ENCODE measurements at places on chromosomes 12 and 14.

GRCh38 chr12:121590476-121591143 lies 9.8 kb upstream of the KDM2B start:
- DNase-seq, result no peak

DNA sequence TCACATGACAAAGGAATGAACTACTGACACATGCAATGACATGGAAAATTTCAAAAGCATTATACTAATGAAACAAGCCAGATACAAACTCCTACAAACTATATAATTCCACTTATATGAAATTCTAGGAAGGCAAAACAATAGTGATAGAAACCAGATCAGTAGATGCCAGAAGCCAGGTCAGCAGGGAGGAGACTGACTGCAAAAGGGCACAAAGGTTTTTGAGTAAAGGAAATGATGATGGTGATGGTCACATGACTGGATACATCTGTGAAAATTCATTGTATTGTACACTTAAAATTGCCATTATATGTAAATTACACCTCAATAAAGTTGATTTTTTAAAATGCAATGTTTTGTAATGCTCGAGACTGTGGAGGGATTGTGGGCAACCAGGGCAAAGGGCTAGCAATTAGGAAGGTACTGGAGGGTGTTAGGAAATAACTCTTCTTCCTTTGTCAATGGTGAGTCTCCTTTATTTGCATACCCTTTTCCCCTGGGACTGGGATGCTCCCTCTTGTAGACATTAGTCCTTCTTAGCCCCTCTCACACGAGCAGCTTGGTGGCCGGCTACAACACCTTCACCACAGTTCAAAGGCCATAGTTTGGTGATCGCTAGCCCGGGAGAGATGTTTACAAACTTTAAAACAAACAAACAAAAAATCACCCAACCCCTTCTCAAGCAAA lies 6.7 kb upstream of the PRPF40B start:
- no peak for DNase-seq

DNA sequence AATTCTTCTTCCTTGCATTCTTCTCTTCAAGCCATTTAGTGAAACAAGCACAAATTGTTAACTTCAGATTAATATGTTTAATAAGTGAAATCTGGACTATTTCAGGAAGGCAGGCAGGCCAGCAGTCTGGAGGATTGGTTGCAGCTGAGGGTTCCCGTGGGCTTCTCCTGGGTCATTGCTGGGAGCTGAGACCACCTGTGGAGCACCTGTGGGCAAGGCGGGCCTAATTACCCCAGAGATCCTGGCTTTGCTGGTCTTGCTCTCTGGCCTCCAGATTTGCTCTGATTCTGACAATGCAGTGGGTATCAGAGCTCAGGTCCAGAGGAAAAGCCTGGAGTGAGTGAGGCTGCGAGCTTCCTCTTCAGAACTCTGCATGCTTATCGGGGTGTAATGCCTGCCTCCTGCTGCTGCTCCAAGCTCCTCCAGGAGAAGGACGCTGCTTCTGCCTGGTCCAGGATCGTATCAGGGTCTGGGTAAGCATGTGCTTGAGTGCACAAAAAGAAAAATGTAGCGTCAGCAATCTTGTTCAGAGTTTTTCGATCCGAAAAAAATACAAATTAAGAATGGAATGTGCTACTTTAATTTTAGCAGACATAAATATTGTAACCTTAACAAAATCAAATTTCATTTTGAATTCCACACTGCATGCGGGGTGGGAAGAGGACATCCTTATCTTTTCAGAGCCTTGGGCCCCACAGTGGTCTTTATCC lies 93.8 kb downstream of the TMEM30B start:
- DNase-seq, result no peak

DNA sequence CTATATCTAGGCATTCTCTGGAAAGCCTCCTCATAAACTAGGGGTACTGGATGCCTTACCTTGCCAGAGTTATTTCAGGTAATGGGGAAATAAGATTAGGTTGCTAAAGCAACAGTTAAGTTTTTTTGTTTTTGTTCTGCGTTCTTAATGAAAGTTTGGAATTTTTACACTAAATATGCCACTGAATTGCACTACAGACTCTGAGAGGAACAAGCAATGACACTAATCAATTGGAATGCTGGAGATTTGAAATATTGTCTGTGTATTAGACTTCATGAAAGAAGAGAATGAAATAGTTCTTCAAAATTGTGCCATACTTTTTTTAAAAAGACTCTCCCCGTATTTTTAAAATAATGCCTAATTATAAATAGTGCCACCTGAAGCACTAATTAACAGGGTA lies 287.8 kb downstream of the NAV3 start:
- no peak for DNase-seq

- no peak for DNase-seq
Measured at GRCh38 chr12:105977236-105977635, 161.5 kb downstream of the NUAK1 start.

GRCh38 chr14:49160983-49161382 lies 425.2 kb downstream of the RPS29 start:
- DNase-seq, result no peak

- DNase-seq, result peak; percentile 26
Measured at GRCh38 chr14:28242895-28243294, 523.7 kb upstream of the FOXG1 start.

- DNase-seq, result no peak
Measured at GRCh38 chr12:59193476-59194050, 273.3 kb upstream of the LRIG3 start.

- DNase-seq, result no peak
Measured at GRCh38 chr14:100193417-100194357, 34.2 kb upstream of the DEGS2 start.

GRCh38 chr12:132491138-132491663 lies 1.2 kb downstream of the FBRSL1 start:
- no peak for DNase-seq

GRCh38 chr14:33505963-33506329 lies 444.9 kb downstream of the EGLN3 start:
- no peak for DNase-seq

- DNase-seq, result no peak
Measured at GRCh38 chr12:70785896-70786295, 134.6 kb downstream of the PTPRR start.

GRCh38 chr14:89618811-89619551 lies 201.9 kb upstream of the FOXN3 start:
- peak; percentile 83 for DNase-seq

DNA sequence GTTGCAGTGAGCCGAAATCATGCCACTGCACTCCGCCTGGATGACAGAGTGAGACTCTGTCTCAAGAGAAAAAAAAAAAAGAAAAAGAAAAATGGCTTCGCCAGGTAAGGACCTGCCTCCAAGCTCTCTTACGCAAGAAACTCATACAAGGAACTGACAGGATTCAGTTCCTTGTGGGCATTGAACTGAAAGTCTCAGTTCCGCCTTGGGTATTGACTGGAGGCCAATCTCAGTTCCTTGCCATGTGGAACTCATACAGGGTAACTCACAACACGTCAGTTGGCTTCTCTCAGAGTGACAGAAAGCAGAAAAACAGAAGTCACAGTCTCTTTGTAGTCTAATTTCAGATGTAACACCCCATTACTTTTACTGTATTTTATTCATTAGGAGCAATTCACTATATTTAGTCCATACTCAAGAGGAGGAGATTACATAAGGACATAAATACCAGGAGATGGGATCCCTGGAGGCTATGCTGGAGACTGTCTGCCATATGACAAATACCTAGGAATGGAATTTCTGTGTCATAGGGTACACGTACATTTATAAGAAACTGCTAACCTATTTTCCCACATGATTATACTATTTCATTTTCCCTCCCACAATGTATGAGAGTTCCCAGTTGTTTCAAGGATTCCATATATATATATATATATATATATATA lies 11.4 kb upstream of the NOPCHAP1 start:
- no peak for DNase-seq

- no peak for DNase-seq
Measured at GRCh38 chr14:71060825-71061455, 153.7 kb downstream of the PCNX1 start.

- no peak for DNase-seq
Measured at GRCh38 chr14:74635847-74636246, 23.8 kb upstream of the LTBP2 start.

DNA sequence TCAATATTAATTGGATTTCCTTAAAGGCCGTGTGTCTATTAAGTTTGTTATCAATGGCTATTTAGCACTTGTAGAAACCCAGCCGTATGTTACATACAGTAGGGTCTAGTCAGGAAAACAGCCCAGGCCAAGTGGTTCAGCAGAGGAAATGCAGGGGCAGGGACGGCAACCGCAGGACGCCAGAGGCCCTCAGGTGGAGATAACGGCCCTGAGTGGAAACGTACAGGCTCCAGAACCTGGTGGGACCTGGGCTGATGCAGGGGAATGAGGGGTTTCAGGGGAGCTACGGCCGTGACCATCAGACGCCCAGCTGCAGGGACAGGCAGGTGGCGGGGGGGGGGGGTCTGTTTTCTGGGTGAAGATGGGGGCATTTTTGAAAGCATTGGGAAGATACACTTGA lies 3.7 kb upstream of the ANKLE2 start:
- DNase-seq, result no peak

DNA sequence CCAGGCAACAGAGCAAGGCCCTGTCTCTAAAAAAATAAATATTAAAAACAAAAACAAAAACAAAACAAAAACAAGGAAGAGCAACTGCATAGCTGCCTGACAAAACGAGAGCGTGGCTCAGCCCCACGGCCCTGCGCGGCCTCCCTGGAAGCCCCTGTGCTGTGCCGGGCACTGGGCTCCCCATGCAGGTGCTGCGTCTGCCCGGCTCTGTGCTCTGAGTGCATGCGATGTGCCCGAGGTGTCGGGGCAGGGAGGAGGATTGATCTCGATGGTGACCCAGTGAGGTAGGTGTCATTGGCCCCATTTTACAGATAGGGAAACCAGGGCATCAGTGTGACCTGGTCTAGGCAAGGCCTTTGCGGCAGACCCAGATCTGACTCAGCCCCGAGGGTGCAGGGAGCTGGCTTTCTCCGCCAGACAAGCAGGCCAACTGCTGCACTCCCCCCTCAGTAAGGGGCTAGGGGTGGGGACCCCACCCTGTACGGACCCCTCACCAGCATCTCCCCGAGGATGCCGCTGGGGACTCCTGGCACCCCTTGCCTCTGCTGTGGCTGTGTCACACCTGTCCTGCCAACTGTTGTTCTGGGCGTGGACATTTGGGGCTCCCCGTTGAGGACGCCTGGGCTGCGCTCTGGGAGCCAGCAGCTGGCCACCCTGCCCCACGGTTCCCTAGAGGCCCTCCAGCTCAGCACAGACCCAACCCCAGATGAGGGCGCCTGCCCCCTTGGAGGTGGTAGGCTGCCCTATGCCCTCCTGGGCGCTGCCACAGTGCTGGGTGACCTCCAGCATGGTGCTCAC lies 15.3 kb downstream of the GPR132 start:
- DNase-seq, result no peak
